Jurkat, Clone E6-1 (cell line): ENCODE measurements at places on chromosomes 5 and 9.

DNA sequence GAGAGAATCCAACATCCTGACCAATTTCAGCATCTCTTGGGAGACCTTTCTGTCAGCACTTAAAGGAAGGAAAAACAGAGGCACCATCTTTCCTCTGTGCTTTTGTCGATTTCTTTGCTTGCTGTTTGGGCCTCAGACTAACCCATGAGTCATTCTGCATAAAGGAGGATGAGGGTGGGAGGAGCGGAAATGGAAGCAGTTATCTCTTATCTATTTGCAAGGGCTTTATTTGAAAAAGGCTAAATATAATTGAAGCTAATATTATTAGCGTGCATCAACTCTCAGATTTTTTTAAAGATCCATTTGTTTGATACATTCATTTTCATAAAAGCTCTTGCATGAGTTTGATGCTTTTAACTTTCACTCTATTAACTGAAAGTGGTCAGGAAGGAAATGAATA lies 72.9 kb downstream of the ZNF622 start:
- no peak for DNase-seq

- no peak for DNase-seq
These were observed 1057.7 kb upstream of the DMAC1 start for GRCh38 chr9:8857068-8857925.

- DNase-seq = no peak
These were observed 23.0 kb upstream of the PPP1R26 start for GRCh38 chr9:135456436-135457104.

- no peak for DNase-seq
These were observed 199.4 kb downstream of the MED10 start for GRCh38 chr5:6178846-6179532.

- DNase-seq = no peak
These were observed 469.9 kb downstream of the ARHGEF28 start for GRCh38 chr5:74095871-74096270.

DNA sequence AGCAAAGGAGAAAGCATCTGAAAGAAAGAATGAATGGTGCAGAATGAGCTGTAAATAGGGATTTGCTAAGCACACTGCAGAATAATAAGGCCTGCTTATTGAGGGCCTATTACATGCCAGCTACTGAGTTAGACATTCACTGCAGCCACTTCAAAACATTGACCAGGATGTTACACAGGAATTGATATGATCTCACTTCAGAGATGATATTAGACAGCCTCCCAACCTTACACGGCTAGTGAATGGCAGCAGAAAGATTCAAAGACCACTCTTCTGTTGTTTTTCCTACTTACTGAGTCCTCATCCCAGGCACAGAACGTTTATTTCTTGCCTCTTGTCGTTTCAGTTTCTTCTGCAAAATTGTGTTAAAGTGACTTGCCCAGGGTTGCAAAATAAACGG lies 1209.9 kb upstream of the WWC1 start:
- no peak for DNase-seq

- DNase-seq = no peak
These were observed 150.7 kb downstream of the SLC28A3 start for GRCh38 chr9:84189904-84190303.

DNA sequence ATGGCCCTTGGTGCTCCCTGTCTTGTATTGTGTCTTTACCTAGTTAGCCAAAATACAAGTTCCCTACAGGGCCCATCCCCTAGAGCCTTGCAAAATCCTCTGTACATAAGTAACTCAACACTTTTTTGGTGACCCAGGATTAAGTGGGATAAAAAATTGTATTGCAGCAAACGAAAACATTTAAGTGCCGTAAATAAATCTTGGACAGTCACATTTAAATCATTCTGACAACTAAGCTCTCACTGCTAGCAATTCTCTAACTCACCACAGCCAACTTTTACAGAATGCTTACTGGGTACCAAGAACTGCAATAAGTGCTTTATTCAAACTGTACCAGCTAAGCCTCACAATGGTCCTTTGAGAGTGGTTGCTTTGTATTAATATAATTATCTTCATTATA lies 56.6 kb downstream of the GNAQ start:
- no peak for DNase-seq

DNA sequence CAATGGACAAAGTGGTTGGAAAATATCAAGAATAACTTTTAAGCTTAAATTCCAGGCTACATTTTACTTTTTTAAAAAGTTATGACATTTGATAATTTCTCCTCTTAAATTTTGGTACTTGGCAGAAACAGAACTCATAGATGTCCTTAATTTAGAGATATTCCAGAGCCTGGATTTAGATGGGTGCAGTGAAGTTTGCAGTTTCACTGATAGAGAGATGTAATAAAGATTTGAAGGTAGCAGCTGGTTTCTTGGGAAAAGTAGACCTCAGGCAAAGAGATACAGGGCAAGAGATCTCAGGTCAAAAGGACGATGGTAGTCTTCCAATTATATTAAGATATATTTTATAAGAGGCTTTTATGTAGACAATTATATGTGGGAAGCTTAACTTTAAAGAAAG lies 134.6 kb downstream of the ISL1 start:
- no peak for DNase-seq

DNA sequence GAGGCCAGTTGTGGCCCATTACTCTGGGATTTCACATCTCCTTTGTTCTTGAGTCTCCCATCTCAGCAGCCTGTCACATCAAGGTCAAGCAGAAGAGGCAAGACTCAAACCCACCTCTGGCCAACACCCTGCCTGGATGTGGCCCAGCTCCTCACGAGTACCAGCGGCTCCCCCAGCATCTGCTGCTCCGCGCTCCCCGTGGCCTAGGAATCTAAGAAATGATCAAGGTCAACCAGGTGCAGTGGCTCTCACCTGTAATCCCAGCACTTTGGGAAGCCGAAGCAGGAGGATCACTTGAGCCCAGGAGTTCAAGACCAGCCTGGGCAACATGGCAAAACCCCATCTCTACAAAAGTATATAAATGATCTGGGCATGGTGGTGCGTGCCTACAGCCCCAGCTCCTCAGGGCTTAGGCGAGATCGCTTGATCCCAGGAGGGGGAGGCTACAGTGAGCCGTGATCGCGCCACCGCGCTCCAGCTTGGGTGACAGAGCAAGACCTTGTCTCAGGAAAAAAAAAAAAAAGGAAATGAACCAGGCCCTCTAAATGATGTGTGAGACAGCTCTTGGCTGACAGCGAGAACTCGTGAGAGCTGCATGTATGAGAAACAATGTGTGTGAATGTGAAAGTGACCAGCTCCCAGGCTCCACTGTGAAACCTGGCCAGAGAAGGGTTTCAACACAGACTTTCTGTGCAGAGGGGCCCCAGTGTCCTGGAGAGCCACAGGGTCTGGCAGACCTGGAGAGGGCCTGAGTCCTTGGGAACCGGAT lies 61.6 kb upstream of the ANGPTL2 start:
- no peak for DNase-seq

DNA sequence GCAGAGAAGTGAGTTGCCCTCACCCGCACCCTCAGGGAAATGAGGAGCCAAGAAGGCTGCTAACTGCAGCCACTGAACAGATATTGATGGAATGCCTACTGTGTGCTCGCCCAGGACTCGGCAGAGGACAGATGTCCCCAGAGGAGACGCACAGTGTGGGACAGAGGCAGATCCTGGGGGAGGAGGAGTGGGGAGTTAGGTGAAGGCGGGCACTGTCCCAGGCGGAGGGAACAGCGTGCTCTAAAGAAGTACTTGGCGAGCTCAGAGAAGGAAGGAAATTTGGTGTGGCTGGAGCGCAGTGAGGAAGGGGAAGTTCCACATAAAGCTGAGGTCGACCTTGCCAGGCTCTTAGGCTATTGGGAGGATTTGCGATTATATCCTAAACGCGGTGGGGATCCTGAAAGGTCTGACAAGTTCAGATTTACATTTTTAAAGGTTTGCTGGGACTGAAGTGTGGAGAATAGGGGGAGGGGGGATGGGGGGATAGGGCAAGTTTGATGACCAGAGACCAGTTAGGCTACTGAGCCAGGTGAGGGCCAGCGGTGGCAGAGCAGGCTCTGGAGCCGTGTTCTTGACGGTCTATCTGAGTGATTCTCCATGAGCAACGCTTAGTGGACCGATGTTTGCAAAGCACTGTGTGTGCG lies 23.6 kb upstream of the CERCAM start:
- DNase-seq = no peak

DNA sequence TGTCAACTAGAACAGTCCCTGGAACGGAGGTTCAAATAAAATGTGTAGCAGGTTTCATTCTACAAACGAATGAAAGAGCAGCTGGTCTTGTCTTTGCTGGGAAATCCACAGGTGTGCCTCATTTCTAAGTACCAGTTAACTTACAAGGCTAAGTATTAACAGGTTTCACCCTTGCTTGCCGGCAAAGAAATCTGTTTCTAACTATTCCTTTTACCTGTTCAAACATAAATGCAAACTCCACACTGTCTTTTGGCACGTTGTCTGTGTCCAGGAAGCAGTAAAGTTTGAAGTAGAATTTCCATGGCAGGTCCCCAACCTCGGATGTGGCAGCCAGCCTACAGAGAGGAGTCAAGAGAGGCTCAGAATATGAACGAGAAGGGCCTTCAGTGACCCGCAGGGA lies 54.4 kb upstream of the RETREG1 start:
- DNase-seq = no peak

DNA sequence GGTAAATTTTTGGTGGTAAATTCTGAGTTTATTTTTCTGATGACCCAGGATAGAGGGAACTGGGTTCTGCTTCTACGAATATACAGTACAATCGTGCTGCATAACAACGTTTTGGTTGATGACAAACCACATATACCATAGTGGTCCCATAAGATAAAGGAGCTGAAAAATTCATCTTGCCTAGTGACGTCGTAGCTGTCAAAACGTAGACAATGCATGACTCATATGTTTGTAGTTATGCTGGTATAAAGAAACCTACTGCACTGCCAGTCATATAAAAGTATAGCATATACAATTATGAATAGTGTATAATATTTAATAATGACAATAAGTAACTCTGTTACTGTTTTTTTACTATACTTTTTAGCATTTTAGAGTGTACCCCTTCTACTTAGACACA lies 244.0 kb downstream of the GAS1 start:
- no peak for DNase-seq

DNA sequence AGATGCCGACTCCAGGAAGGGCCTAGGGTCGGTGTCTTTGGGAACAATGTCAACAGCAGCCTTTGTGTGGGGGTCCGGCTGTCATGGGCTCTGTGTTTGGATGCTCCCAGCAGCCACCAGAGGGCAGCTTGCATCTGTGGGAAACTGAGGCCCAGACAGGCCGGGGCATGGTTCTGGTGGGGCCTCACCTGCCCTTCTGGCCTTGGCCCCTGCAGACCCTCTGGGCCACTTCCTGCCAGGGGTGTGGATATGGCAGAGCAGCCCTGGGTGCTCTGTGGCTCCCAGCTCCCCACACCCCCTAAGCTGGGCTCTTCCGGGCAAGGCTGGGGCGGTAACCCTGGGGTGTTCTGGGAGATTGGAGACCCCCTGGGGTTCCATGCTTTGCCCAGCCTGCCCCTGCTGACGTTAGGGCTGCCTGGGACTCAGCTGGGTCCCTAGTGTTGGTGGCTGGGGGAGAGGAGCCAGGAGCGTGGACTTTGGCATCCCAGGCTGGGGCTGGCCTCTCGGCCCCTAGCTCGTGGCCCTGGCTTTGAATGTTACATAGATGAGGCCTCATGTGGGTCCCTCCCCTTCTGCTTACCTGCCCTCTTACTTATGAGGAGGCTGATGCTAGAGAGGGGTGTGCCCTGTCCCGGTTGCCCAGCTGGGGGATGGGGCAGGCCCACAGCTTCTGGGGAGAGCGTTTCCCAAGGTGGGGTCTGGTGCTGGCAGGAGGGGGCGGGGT lies 38.3 kb downstream of the RXRA start:
- DNase-seq = no peak

- no peak for DNase-seq
These were observed 167.7 kb downstream of the MPDZ start for GRCh38 chr9:13111778-13112177.

DNA sequence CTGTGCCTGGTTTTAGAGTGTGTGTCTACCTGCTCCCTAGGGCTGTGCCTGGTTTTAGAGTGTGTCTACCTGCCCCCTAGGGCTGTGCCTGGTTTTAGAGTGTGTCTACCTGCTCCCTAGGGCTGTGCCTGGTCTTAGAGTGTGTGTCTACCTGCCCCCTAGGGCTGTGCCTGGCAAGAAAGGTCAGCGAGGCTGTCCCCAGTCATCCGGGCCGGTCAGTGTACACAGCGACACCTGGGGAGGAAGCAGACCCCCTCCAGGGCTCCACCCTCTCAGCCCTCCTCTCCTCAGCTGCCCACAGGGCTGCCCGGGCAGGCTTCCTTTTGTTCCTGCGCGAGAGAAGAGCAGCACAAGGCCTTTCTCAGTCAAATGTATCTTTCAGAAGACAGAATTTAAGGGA lies 4.1 kb downstream of the NRARP start:
- DNase-seq = no peak

- DNase-seq = no peak
These were observed 25.7 kb downstream of the RAPGEF1 start for GRCh38 chr9:131714161-131714646.

- DNase-seq = peak; percentile 74
These were observed 259.7 kb upstream of the ZNF608 start for GRCh38 chr5:125006011-125006685.

DNA sequence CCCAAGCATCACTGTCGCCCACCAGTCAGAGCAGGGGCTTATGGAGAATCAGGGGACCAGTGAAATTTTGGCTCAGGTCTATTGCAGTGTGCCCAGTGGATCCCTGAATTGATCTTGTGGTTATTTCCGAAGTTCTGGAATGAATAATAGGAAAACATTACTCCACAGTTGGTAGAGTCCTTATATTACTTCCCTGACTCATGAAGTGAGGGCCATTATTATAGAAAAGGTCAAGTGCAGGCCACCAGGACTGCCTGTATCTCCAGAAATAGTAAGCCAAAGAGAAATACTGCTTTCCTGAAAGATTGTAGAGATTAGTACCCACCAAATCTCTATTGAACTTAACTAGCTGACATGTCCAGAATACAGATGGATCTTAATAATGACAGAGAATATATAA lies 335.0 kb downstream of the NPR3 start:
- DNase-seq = no peak

DNA sequence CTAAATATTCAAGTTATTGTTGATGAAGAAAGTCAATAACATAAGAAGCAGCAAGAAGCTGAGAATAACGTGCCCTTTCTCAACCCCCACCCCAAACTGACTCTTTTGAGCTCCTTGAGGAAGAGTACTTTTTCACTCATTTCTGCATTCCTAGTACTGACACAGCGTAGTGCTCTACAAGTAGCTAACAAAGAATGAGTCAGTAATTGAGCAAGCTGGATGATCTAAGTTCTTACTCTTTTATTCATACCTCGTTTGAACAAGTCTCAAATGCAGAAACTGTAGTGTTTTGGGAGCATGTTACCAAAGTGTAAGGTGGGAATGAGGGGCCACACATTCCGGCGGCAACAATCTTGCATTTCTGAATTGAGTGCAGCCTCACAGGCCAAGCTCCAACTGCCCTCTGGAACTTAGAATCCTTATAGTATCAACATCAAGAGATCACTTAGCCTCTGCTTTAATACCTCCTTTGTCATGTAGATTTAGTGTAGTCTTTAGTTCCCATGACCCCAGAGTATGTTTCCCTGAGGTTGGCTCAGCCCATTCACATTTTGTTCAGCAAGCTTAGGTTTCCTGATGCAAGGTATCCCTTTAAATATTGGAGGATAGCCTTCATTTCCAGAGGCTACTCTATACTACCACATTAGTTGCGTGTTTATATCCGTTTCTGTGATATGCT lies 152.0 kb downstream of the PRR16 start:
- no peak for DNase-seq
